ENCODE measurements at places on chromosomes 13 and 19.

DNA sequence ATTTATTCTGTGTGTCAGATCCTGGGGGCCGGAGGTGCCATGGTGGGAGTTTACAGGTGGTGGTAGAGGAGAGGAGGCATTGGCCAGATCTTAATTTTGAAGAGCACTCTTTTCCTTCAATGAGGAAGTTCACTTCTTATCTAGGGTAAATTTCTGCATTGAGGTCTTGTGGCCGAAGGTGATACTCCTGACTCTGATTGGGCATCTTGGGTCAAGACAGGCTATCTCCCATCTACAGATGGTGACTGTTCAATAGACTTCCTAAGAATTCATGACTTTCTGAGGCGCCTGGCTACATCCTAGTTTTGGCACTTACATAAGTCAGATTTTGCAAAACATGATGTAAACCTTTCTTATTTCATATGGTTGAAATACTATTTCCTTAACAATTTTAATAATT is 135.2 kb downstream of the SUCLA2 start:
- DNase-seq: no peak

DNA sequence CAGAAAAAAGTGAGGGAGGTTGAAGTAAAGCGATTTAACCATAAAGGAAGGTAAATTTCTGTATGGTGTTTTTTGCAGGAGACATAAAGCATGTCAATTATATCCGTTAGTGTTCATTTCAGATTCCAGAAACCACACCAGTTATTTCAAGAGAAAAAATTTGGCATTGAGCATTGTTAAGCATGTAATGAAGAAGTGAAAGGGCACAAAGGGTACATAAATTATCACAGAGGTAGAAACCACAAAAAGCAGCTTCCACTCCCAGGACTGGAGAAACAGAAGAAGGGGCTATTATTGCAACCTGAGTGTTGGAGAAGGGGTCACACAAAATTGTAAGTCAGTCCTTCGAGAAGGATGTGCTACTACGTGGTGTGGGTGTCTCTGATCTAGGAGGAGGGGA is 72.2 kb upstream of the DACH1 start:
- no peak for DNase-seq

DNA sequence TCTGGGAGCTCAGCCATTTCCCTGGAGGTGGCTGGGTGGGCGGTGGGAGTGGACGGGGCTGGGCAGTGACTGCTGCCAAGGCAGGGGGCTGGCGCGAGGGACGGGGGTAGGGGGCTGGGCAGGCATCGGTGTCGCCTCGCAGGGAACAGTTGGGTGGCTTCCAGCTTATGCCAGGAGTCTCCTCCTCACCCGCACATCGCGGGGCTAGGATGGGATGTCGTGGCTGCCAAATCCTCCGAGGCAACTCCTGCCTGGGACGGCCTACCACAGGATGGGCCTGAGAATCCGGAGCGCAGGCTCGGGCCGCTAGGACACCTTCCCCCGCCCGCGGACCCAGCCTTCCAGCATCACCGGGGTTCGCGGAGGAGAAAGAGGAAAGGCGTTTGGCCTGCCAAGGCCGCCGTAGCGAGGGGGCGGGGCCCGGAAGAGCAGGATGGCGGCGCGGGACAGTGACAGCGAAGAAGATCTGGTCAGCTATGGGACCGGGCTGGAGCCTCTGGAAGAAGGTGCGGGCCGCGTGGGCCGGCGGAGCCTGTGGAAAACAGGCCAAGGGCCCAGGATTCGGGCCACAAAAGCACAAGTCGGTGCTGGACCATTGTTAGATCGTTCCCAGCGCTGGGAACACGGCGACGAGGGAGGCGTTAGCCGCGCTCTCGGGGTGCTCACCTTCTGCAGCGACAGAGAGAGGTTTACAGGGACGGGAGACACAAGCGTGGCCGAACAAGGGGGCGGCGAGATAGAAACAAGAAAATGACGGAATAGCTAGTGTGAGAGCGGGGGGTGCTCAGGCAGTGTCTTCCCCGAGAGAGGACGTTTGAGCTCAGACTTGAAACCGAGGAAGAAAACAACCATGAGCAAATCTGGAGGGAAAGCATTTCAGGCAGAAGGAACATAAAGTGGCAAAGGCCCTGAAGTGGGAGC is at the start of gene GPATCH1:
TSS of gene GPATCH1 (plus strand) at position 421 of the 921 bp plus-strand sequence. CDS start at position 434, 13 bp downstream.
- peak; percentile 96 for DNase-seq

GRCh38 chr13:29471551-29471950 is 123.9 kb downstream of the SLC7A1 start:
- DNase-seq: no peak

- DNase-seq: no peak
Measured at GRCh38 chr13:21015284-21015683, 46.1 kb downstream of the LATS2 start.

DNA sequence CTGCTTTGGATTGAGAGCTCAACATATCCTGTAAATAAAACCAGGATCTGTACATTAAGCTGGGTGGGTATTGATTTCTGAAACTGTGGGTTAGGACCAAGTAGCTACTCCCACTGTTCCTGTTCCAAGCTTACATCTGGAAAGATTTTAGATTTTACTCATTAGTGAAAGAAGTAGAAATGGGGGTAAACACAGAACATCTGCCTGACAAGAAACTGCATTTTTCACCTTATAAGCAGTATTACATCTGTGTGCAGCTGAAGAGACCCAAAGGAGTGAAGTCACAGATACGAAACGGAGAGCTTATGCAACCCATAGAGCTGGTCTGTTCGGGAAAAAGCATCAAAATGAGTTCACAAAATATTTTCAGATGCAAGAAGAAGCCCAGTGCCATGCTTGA is 235.2 kb downstream of the SLITRK5 start:
- no peak for DNase-seq

DNA sequence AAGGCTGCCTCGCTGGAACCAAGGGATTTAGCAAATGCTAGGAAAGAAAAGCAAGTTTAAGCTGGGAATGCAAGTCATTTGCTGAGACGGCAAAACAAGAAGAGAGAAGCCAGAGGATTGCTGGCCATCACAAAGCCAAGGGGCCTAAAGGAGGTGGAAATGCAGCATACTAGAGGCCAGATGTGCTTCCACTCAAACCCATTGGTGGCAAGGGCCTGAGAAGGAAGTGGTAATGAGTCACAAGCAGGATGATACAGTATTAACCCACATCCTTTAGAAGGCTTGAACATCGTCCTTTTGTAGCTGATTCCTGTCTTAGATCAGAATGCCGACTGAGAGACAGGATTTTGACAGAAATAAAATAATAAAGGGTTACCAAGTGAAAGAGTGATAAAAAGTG is 68.2 kb downstream of the ITGBL1 start:
- peak; percentile 34 for DNase-seq

- DNase-seq: peak; percentile 51
Measured at GRCh38 chr13:77918391-77919245, at the start of gene EDNRB. TSS of gene EDNRB (minus strand) at chr13:77918831. CDS start at chr13:77918573, 258 bp downstream.

- no peak for DNase-seq
Measured at GRCh38 chr13:28657784-28658538, 969 bp upstream of the POMP start.

- peak; percentile 68 for DNase-seq
Measured at GRCh38 chr13:110616103-110617101, 1.1 kb downstream of the NAXD start.

DNA sequence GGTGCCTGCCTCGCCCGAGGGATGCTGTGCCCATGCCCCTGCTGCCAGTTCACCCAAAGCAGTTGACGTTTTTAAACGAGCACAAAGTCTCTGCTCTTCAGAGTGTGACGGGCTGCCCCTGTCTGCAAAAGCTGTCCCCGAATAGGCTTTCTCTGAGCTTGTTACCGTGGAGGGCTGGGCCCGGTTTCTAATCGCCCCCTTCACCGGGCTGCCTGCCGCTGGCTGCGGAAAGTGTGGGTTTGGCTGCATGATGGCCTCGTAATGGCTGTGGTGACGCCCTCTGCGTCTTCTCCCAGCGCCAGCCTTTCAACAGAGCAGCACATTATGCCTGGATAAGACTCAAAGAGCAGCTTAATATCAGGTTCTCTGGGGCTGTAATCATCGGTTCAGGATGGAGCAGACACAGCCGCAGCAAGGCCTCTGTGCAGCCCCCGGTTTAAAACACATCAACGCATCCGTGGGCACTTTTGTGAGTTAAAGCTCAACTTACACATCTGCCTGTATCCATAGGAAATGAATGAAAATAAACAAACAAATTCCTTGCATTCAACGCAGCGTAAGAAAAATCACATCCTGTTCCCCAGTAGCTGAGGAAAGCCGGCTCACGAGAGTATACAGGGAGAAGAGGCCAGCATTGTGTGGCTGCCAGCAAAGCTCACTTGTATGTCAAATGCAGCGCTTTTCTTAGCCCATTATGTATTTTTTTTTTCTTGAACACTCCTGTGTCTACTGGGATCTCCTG is 166.4 kb upstream of the SOX1 start:
- peak; percentile 62 for DNase-seq

DNA sequence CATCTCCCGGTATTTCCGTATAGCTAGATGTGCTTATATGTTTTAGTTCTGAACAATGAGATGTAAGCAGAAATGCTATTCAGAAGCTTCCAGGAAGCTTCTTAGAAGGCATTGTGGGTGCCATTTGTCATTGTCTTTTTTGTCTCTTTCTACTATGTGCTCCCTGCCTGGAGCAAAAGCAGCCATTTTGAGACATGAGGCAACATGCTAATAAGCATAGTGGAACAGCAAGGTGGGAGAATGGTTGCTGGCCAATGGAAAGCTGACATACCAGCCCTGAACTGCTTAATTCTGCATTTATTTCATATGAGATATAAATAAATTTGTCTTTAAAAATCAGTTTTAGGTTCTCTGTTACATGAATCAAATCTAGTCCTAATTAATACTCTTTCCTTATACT is 299.7 kb downstream of the LMO7 start:
- no peak for DNase-seq

- DNase-seq: no peak
Measured at GRCh38 chr13:38141792-38142191, 207.9 kb upstream of the UFM1 start.

GRCh38 chr13:53783471-53783870 is 754.9 kb downstream of the OLFM4 start:
- no peak for DNase-seq

DNA sequence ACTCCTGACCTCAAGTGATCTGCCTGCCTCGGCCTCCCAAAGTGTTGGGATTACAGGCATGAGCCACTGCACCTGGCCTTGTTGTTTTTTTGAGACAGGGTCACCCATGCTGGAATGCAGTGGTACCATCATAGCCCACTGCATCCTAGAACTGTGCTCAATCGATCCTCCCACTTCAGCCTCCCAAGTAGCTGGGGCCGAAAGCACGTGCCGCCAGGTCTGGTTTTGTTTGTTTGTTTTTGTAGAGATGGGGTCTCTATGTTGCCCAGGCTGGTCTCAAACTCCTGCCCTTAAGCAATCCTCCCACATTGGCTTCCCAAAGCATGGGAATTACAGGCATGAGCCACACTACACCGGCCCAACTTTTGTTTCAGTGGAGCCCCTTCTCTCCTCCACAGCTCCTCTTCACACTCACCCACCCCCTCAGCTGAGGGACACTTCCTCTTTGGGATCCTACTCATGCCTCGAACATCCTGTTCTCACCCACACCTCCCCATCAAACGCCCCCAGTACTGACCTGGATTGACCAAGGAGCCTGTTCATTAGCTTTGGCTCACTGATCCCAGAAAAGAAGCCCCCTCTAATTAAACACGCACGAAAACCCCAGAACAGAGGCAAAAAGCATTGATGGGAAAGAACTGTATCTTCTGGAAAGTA is 12.8 kb upstream of the CERS4 start:
- no peak for DNase-seq

DNA sequence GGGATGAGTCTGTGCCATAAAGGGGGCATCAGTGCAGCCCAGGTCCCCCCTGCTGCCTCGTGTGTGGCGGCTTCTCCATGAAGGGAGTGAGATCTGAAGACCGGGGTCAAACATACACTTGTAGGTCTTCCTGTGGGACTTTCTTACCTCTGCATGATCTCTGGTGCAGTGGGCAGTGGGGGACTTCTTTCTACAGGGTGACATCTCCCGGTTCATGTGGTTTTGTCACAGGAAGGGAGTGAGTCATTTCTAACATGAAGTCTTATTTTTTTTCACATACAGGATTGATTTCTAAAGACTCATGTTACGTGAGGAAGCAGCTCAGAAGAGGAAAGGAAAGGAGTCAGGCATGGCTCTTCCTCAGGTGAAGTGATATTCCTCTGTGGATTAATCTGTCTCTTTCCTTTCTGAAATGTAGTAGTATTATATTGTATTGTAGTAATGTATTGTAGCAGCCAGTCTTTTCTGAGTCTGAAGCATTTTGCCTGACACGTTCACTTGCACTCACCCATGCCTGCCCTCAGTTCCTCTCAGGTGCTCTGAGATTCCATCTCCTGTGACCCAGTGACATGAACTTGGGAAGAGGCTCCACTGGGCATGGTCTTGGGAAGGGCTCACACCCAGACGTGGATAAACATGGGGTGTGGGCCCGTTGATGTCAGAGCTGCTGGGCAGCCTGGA is 15.7 kb downstream of the ZNF808 start:
- DNase-seq: no peak

GRCh38 chr19:33752945-33753344 is 43.7 kb upstream of the KCTD15 start:
- DNase-seq: no peak

DNA sequence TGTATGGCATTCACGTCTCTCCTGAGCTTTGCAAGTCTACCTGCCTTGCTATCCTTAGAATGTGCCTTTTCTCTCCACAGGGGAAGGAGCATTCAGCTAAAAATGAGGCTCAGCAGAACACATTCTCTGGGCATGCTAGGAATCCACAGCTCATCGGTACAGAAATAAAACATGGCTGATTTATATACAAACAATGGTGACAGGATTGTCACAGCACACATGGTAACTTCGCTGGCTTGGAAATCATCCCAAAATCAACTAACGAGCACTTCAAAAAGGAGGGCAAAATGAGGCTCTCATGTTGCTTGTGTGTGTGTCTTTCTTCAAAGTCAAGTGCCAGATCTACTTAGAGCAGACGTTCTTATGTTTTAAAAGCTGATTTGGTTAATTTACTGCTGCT is 373.0 kb downstream of the FGF14 start:
- no peak for DNase-seq

GRCh38 chr13:94305033-94305432 is 174.4 kb downstream of the DCT start:
- DNase-seq: no peak

GRCh38 chr13:84543962-84544361 is 661.7 kb upstream of the SLITRK1 start:
- DNase-seq: no peak

- DNase-seq: no peak
Measured at GRCh38 chr19:29107831-29108230, 105.1 kb downstream of the UQCRFS1 start.

DNA sequence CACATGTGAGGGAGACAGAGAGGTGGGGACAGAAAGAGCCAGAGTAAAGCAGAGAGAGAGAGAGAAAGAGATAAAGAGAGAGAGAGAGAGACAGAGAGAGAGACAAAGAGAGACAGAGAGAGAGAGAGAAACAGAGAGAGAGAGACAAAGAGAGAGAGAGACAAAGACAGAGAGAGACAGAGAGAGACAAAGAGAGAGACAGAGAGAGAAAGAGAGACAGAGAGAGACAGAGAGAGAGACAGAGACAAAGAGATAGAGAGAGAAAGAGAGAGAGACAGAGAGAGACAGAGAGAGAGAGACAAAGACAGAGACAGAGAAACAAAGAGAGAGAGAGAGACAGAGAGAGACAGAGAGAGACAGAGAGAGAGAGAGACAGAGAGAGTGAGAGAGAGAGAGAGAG is 4.2 kb upstream of the TTYH1 start:
- no peak for DNase-seq

GRCh38 chr13:73665261-73665660 is 468.9 kb downstream of the KLF12 start:
- DNase-seq: no peak
